ENCODE measurements at places on chromosomes 7 and 10.

DNA sequence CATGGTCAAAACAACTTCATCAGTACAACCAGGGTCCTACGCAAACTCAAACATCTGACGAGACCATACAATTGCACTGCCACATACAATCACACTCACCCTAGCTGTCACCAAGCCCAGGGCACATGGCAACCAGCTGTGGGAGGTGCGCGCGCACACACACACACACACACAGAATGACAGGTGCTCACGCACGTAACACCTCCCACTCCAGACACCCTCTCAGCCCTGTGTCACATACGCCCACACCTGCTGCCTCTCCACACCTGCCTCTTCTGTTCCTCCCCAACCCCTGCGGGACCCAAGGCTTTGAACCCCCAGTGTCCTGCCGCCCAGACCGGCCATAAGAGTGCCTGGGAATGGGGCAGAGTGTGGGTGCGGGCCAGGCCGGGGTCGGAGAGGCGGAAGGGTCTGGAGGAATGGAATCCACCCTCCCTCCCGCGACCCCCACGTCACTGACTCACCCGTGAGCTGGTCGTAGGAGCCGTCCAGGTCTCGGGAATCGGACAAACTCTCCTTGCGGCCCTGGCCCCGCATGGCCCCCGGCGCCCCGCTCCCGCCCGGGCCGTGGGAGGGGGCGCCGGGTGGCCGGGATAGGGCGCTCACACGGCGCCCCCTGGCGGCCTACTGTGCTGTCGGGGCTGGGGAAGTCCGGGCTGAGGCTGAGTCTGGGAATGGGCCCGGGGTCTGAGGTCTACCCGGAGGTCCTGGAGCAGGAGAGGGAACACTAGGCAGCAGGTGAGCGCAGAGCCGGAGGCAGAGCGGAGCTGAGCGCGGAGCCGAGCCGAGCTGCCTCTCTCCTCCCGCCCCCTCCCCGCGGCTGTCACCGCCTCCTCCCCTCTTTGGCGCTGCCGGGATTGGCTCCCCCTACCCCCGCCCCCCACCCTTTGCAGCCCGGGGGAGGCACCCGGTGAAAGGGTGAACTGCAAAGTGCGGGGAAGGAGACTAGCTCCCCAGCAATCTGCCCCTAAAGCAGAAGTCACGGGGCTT is at the start of gene KCNIP2:
Gene KCNIP2, minus strand, starts transcription at position 769 of the 990 bp plus-strand sequence. Its CDS starts 232 bp downstream, at position 537.
- DNase-seq = no peak

DNA sequence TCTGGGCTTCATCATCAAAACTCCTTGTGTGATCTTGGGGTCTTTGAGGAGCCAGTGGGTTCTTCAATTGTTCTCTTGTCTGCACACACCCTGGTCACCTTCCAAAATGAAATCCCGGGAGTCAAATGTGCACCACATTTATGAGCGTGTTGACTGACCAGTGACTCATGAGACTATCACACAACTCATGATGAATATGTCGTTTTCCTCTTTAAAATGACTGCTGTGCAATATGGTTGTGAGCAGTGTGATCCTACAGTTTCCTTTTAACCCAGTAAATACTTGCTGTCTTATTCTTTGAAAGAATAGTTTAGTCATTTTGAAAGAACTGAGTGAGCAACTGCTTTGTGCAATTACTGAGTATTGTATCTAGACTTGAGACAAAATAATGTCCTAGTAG is 149.2 kb downstream of the DYNC1I1 start:
- DNase-seq = no peak

DNA sequence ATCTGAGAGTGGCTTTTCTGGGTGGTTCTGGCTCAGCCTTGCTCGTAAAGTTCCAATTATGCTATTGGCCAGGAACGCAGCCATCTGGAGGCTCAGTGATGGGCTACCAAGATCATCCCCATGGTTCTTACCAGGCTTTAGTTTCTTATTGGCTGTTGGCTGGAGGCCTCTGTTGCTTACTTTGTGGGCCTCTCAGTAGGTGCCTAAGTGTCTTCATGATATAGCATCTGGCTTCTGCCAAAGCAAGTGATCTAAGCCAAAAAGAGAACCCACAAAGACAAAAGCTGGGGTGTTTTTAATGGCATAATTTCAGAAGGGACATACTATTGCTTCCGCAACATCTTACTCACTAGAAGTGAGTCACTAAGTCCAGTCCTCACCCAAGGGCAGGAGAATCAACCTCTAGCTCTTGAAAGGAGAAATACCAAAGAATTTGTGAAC is 132.0 kb upstream of the MDFIC start:
- DNase-seq = peak; percentile 3

GRCh38 chr7:117639966-117640365 is 160.1 kb downstream of the CFTR start:
- no peak for DNase-seq

DNA sequence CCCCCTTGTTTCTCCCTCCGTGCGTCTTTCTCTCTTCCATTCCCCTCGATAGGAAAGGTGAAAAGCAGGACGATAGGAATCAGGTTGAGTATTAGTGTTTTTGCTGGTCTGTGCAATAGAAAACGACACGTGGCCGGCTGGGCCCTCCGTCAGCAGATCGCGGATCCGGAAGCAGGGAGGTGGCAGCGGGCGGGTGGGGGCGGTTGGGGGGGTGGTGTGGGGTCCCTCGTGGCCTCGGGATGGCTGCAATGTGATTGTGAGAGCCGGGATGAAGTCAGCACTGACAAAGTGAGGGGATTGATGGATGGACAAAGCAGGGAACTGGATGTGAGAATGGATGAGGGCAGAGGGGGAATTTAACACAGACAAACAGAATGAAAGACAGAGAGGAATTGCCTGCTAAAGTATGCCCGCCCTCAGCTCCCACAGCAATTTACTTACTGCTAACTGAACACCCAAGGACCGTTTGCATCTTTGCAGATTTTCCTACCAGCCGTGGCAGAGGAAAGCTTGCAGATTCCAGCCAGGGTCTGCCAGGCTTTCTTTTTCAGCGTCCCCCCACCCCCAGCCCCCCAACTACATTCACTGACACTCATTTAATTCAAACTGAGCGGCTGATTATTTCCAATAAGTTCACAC is 280.9 kb downstream of the LRMDA start:
- DNase-seq = no peak

DNA sequence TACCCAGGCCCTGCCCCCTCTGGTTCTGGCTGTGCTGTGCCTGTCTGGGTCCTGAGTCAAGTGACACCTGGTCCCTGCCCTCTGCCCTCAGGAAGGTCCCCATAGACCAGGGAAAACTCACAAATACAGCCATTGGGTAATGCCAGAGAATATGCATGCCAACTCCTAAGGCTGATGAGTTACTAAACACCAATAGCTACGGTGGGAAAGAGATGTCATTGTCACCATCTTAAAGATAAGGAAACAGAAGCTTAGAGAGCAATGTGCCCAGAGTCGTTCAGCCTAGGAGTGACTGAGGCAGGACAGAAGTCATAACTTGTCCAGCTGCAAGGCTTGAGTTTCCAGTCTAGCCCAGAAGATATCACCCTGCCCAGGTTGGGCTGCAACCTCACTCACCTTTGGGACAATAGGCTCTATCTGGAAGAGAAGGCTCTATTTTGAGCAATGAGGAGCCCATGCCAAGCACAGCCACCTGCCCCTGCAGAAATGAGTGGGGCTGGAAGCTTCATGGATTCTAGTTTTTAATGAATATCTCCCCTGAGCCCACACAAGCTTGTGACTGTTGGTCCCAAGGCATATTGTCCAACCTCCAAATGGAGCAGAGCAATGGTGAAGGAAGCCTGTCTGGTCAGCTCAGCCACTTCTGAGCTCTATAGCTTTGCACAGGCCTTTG is 42.6 kb downstream of the ZNF273 start:
- no peak for DNase-seq

- DNase-seq = no peak
Observed at GRCh38 chr7:30352169-30352568, 67.8 kb downstream of the ZNRF2 start.

GRCh38 chr7:95691464-95691863 is 80.9 kb upstream of the DYNC1I1 start:
- no peak for DNase-seq

GRCh38 chr10:75297021-75297599 is 61.4 kb upstream of the COMTD1 start:
- DNase-seq = no peak

DNA sequence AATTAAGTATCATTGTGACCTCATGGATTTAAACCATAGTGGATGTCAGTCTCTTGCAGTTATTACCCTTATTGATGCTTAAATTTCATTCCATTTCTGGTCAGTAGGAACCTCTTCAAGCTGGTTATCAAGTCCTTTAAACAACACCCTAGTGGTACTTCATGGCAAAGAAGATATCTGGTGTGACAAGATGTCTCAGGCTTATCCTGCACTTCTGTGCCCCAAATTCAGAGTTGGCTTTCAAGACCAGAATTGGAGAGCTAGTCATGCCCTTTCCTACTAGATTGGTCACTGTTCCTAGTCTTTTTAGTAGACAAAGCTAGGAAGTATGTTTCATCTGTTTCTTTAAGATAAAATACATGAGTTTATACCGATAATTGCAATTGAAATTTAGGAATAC is 54.9 kb downstream of the KMT2E start:
- DNase-seq = no peak

- no peak for DNase-seq
Observed at GRCh38 chr10:47409171-47409865, 25.2 kb upstream of the ZNF488 start.

Data from AG09319 (cell line).